ENCODE measurements at places on chromosomes 1 and 21.

GRCh38 chr1:234538930-234539649 lies 60.1 kb upstream of the TARBP1 start:
- DNase-seq: no peak

DNA sequence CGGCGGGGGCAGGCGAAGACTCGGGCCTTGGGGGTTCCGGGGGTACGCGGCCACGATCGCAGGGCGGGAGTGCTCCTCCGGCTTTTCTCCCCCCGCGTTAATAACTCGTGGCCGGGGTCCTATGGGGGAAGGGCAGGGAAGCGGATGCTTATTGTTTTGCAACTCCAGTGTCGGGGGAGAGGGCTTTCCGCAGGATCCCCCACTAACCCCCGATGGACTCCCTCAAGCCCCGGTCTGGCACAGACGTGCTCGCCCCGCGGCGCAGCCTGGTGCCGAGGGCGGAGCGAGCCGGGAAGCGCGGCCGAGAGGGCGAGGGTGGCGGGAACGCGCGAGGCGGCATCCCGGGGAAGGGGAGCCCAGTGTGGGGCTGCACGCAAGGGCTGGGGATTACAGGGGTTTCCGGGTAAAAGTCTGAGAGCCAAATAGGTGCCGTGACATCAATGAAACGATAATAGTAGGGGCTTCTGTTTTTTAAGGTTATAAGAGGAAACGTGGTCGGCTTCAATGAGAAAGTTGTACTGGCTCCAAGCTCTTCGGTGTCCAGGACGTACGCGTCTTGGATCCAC lies 772 bp downstream of the UCK2 start:
- DNase-seq: no peak

- DNase-seq: no peak
These were observed 38.5 kb upstream of the KCNA3 start for GRCh38 chr1:110713221-110713620.

DNA sequence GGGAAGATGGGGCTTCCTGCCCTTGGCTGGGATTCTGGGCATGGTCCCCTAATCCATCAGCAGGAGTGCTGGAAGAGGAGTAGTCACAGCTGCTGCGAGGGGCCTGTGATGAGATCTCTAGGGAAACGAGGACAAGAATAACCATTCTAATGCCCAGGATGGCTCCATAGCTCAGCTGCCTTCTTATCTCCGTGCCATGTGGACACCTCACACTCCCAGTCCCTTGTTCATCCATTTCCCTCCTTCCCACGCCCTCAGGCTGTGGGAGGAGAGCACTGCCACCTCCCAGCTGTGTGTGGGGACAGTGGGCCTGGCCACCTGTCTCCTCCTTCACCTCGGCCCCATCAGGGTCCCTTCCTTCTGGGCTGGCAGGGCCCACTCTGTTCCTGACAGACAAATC lies 16.1 kb upstream of the ETV3 start:
- no peak for DNase-seq

GRCh38 chr1:55474168-55474786 lies 259.1 kb upstream of the USP24 start:
- no peak for DNase-seq

DNA sequence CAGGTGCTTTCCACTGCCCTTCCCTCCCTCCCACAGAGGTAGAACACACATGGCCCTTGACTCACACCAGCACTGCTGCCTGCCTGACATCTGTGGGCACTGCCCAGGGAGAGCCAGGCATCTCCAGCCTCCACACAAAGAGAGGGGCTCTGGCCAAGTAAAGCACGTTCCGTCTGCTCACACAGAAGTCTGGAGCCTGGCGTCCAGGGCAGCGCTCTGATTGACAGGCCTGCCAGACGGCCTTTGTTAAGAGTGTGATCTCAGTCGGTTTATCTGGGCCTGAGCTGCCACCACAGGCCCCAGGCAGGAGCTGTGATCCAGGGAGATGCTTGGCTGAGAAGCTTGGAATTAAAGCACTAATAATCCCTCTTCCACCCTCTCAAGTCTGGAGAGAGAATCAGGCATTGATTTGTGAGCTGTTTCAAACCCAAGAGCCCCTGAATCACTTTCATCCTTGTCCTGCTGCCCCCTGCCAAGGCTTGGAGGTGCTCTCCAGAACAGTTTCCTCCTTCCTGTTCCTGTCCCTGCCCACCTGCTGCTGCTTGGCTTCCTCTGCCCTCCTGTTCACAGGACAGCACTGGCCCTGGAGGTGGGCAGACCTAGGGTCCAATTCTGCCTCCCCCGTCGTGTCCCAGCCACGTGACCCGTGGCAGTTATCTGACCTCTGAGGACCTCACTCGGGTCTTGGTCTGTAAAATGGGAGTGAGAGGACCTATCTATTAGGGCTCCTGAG lies 3.7 kb downstream of the DMRTB1 start:
- DNase-seq: no peak

- DNase-seq: no peak
These were observed 221.1 kb downstream of the KCNJ6 start for GRCh38 chr21:37695111-37695510.

GRCh38 chr1:178385662-178386061 lies 111.1 kb downstream of the CLEC20A start:
- no peak for DNase-seq

DNA sequence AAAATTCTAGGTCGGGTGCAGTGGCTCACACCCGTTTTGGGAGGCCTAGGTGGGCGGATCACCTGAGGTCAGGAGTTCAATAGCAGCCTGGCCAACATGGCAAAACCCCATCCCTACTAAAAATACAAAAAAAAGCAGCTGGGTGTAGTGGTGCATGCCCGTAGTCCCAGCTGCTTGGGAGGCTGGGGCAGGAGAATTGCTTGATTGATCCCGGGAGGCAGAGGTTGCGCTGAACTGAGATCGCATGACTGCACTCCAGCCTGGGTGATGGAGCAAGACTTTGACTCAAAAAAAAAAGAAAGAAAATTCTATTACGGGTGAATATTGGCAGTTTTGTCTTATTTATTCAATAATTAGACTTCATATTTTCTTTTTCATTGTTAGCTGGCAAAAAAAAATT lies 62.1 kb downstream of the SNX7 start:
- DNase-seq: no peak

DNA sequence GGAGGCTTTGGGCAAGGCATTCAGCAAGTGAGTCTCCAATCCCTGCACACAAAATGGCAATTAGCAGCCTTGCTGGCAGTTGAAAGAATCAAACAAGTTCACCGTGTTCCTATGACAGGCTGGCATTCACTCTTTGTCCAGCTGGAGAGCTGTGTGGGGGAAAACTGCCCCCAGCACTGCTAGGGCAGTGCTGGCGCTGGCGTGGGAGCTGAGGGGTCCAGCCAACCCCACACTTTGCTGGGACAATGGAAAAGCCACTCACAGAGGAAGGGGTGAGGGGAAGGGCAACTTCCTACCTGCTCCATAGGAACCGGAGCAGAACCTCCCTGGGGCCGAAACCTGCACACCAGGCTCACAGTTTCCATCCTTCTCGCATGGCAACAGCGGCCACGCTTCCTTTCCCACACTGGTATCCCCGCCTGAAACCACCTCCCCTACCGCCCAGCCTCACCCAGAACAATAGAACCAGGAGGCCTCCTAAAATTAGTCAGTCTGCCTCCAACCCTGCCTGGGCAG lies 26.7 kb upstream of the KCNN3 start:
- DNase-seq: no peak

DNA sequence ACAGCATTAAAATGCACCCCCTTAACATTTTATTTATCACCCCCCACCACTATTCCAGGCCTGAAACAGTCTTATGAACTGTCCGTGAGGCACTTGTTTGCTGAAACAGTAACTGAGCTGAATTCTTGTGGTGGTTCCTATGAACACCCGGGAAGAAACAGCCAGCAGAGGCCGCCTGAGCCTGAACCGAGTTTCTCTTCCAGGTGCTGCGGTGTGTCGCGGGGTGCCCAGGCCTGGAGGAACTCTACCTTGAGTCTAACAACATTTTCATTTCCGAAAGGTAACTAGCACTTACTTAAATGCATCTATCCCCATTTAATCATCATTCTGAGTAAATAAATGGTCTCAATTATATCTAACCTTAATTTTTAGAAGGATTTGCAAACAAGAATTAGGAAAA lies 66.8 kb downstream of the TBCE start:
- no peak for DNase-seq

GRCh38 chr1:34312359-34312758 lies 135.7 kb downstream of the C1orf94 start:
- DNase-seq: no peak

DNA sequence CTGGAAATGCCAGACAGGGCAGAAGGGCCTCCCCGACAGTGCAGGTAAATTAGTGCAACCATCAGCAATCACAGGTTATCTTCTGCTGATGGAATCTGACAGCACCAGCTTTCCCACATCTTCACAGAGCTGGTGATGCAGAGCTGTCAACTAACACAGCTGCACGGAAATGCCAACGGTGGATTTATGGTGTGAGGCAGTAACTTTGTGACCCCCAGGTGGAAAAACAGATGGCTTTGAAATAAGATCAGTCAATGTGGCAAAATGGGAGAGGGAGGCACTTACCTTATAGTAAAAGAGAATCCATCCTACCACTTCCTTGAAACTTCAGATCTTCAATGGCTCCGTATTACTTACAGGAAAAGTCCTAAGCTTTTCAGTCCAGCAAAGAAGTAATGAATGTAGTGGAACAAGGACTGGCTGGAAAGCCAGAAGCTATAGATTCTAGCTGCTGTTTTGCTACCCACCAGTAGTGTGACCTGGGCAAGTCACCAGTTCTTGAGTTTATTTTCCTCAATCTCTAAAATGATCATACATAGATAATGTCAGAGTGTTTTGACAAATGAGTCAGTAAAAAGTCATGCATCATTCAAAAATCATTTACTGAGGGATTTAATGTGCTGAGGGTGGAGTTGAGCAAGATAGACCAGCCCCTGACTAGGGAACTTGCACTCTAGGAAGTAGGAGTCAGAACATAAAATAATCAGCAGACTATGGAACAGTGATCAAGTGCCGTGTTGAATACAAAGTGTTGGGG lies 245.7 kb upstream of the JUN start:
- DNase-seq: no peak

DNA sequence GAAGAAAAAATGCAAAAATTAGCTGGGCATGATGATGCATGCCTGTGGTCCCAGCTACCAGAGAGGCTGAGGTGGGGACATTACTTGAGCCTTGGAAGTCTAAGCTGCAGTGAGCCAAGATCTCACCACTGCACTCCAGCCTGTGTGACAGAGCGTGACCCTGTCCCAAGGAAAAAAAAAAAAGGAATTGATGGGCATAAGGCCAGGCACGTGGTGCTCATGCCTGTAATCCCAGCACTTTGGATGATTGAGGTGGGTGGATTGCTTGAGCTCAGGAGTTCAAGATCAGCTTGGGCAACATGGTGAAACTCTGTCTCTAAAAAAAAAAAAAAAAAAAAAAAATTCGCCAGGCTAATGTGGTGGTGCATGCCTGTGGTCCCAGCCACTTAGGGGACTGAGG lies 55.8 kb upstream of the ATP2B4 start:
- no peak for DNase-seq

- no peak for DNase-seq
These were observed 26.2 kb downstream of the SMG7 start for GRCh38 chr1:183498342-183498991.

GRCh38 chr21:43719748-43720538 lies 1.0 kb downstream of the PDXK start:
- no peak for DNase-seq

DNA sequence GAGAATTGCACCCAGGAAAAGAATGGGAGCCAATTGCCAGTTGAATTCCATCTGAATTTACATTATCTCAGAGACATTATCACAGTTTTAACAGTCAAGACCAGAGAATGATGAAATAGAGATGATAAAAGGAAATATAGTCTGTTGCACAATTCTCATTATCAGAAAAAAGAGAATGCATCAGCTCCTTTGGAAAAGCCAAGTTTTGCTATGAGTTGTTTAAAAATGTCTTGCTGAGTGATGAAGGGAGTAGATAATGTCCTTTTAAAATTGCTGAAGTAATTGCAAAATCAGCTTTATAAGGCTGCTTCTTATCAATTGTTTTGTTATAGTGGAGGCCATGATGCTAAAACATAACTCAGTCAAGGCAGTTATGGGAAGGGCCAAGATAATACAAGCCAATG lies 37.9 kb upstream of the EEIG2 start:
- no peak for DNase-seq

- DNase-seq: no peak
These were observed 20.6 kb upstream of the TBX15 start for GRCh38 chr1:119008483-119009311.

- no peak for DNase-seq
These were observed 42.7 kb downstream of the SEC16B start for GRCh38 chr1:177927021-177927596.

GRCh38 chr1:9652379-9653209 lies 1.1 kb downstream of the PIK3CD start:
- DNase-seq: no peak

DNA sequence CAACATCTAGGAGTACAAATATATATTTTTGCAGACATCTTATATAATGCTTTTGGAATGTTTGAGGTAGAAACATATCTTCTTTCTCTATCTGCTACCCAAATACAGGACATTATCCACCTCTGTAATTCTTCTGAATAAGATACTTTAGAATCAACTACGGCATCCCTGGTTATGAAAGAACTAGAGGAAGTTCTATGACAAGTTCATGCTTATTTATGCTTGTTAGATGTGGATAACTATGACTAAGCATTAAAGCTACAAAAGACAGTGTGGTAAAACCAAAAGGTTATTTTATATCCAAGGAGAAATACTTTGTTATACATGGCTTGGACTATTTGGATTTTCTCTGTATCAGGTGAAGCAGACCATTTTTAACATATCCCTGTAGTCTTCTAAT lies 894.0 kb downstream of the KCNT2 start:
- DNase-seq: no peak

- no peak for DNase-seq
These were observed 5.0 kb upstream of the CHD5 start for GRCh38 chr1:6185151-6185550.

- DNase-seq: no peak
These were observed 14.8 kb downstream of the LYST start for GRCh38 chr1:235851939-235852338.

GRCh38 chr1:184950906-184951305 lies 23.4 kb downstream of the NIBAN1 start:
- no peak for DNase-seq

- no peak for DNase-seq
These were observed 29.1 kb downstream of the B3GALT2 start for GRCh38 chr1:193157360-193157759.

- no peak for DNase-seq
These were observed 83.5 kb downstream of the BEND5 start for GRCh38 chr1:48693180-48693579.

DNA sequence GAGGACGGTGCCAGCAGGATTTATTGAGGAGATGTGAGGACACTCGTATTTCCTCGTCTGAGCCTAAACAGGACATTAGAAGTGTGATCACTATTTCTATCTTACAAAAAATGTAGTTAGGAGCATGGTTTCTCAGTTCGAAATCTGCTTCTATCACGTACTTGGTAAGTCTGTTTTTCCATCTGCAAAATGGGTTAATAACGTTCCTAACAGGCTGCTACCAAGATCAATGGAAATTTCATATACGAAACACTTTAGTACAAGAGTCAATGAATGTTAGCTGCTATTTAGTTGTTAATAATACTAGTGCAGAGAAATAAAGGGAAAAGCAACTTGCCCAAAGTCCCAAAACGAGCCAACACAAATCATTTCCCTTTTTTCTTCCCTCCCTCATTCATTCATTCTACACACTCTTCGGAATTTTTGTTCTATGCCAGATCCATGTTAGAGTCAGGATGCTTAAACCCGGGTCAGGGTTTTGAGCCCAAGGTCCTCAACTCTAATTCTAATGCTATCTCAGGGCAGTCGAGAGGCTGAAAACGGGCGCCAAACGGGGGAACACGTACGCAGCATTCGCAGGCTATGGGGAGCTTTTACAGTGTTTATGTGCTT lies 608 bp downstream of the SNRNP40 start:
- DNase-seq: no peak

GRCh38 chr1:39275836-39276507 lies 71.5 kb downstream of the MACF1 start:
- DNase-seq: no peak
